ENCODE measurements at places on chromosomes 11 and 22.

DNA sequence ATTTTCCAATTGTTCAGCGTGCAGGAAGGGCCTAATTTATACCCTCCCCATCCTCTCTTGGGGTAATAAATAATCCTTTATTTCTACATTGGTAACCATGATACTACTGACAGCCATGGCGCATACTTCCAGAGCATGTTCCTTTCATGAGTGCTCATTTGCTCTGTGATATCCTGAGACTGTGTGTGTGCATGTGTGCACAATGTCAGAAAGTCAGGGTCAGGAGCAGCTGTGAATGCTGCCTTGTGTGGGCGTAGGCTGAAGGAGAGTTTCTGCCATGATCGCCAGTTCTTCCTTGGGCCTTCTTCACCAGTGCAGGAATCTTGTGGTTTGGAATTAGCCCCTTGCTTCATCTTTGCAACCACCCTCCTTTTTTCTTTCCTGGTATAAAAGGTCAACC, 10.2 kb downstream of the TUBA8 start:
- H3K27ac ChIP-seq, result no peak overlapping the region
- no peaks in the 10 kb centered on the region for H3K27me3 ChIP-seq
- DNase-seq, result no peak
- H3K4me1 ChIP-seq, result no peaks in the 10 kb centered on the region

DNA sequence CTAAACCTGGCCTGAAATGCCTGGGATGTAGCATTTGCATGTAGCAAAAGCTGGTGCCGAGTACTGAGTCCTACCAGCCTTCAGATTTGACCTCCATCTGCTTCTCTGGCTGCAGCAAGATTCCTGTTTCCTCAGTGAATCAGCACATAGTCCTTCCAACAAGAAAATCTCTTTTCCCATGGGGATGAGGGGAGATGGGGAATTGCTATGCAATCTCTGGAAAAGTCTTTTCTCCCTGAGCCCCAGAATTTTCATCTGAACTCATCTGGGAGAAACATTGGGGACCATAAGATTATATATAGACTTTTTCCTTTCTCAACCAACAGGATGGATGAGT, 32.0 kb upstream of the YWHAH start:
- no peak overlapping the region for H3K4me3 ChIP-seq
- DNase-seq, result no peak
- H3K27ac ChIP-seq, result no peak overlapping the region
- H3K27me3 ChIP-seq, result no peaks in the 10 kb centered on the region
- no peaks in the 10 kb centered on the region for H3K36me3 ChIP-seq

- no peaks in the 10 kb centered on the region for H3K27me3 ChIP-seq
- no peaks in the 10 kb centered on the region for H3K4me1 ChIP-seq
- no peak overlapping the region for H3K4me3 ChIP-seq
- H3K36me3 ChIP-seq, result no peaks in the 10 kb centered on the region
- no peak overlapping the region for H3K27ac ChIP-seq
- no peak for DNase-seq
These were observed 317.3 kb upstream of the ANO3 start for GRCh38 chr11:26014456-26015115.

GRCh38 chr11:24056051-24056450, 440.8 kb upstream of the LUZP2 start:
- H3K4me1 ChIP-seq, result no peaks in the 10 kb centered on the region
- H3K36me3 ChIP-seq, result no peaks in the 10 kb centered on the region
- no peak overlapping the region for H3K4me3 ChIP-seq
- no peaks in the 10 kb centered on the region for H3K27me3 ChIP-seq
- no peak overlapping the region for H3K27ac ChIP-seq

GRCh38 chr11:118058311-118059245, 18.3 kb upstream of the TMPRSS4 start:
- no peaks in the 10 kb centered on the region for H3K4me1 ChIP-seq
- no peak overlapping the region for H3K27ac ChIP-seq
- no peaks in the 10 kb centered on the region for H3K27me3 ChIP-seq
- H3K36me3 ChIP-seq, result no peaks in the 10 kb centered on the region
- H3K4me3 ChIP-seq, result no peak overlapping the region

GRCh38 chr11:69855421-69855820, 36.2 kb upstream of the FGF3 start:
- H3K27me3 ChIP-seq, result no peaks in the 10 kb centered on the region
- no peak overlapping the region for H3K4me3 ChIP-seq
- H3K36me3 ChIP-seq, result no peaks in the 10 kb centered on the region
- no peak overlapping the region for H3K27ac ChIP-seq
- DNase-seq, result no peak

- no peaks in the 10 kb centered on the region for H3K27me3 ChIP-seq
- no peak overlapping the region for H3K27ac ChIP-seq
- no peaks in the 10 kb centered on the region for H3K4me1 ChIP-seq
- H3K36me3 ChIP-seq, result no peaks in the 10 kb centered on the region
These were observed 72.7 kb downstream of the WNT7B start for GRCh38 chr22:45904236-45904635.

GRCh38 chr11:128697645-128698174, 3.8 kb downstream of the FLI1 start:
- H3K27ac ChIP-seq, result no peak overlapping the region
- DNase-seq, result no peak
- peaks cover 56% of the 10 kb centered on the region for H3K4me1 ChIP-seq
- H3K27me3 ChIP-seq, result no peaks in the 10 kb centered on the region

- no peak overlapping the region for H3K4me3 ChIP-seq
- no peak overlapping the region for H3K27ac ChIP-seq
- DNase-seq, result no peak
- no peaks in the 10 kb centered on the region for H3K27me3 ChIP-seq
These were observed 18.1 kb upstream of the SCN3B start for GRCh38 chr11:123672568-123672967.

- no peak overlapping the region for H3K27ac ChIP-seq
- DNase-seq, result no peak
- H3K4me3 ChIP-seq, result no peak overlapping the region
- H3K4me1 ChIP-seq, result no peaks in the 10 kb centered on the region
- no peaks in the 10 kb centered on the region for H3K27me3 ChIP-seq
- no peaks in the 10 kb centered on the region for H3K36me3 ChIP-seq
These were observed 7.1 kb downstream of the USP18 start for GRCh38 chr22:18156878-18157713.

DNA sequence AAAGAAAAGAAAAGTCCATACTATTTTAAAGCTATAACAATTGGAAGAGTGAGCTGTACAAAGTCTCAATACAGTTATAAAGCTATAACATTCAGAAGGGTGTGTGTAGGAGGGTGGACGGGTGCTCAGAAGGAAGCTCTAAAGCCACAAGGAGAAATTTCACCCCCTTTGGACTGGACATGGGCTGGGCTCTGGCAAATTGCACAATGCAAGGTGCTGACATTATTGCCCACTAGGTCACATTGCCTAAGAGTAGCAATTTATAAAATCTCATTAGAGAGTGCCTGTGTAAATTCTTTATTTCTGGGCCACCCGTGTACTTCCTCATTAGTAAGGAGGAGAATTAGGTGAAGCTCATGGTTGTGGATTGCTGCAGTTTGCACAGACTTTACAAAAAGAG, 5.7 kb upstream of the APOBEC3A start:
- H3K4me3 ChIP-seq, result no peak overlapping the region
- H3K4me1 ChIP-seq, result no peaks in the 10 kb centered on the region
- no peaks in the 10 kb centered on the region for H3K36me3 ChIP-seq
- no peaks in the 10 kb centered on the region for H3K27me3 ChIP-seq

Data from naive thymus-derived CD4-positive, alpha-beta T cell (primary cell).